ENCODE measurements at places on chromosomes 12 and 14.
A peak's percentile ranks its signal among the peaks of the same experiment; 100 is the strongest.

DNA sequence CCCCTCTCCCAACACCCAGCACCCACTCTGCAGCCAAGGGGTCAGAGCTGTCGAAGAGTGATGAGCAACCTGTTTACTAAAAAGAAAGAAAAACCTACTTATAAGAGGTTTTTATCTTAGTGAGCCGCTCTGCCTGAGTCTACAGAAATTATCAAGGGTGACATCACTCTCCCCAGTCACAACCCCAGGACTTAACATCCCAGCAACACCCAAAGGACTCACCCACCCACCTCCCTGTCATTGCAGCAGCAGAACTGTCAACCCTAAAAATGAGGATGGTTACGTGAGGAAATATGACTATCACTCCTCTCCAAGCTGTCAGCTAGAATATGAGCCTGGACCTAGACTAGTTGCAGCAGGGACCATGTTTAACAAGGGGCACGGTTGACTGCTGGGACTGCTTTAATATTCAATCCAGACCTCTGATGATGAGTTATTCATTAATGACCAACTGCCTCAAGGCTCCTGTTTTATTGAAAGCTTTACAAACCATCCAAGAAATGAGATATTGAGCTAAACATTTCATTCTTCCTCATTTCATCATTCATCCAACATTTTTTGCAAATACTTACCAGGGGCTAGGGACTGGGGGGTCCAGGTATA lies 53.9 kb upstream of the FICD start:
- DNase-seq = no peak

GRCh38 chr12:2552000-2552756 lies 242.6 kb upstream of the FKBP4 start:
- DNase-seq = no peak

DNA sequence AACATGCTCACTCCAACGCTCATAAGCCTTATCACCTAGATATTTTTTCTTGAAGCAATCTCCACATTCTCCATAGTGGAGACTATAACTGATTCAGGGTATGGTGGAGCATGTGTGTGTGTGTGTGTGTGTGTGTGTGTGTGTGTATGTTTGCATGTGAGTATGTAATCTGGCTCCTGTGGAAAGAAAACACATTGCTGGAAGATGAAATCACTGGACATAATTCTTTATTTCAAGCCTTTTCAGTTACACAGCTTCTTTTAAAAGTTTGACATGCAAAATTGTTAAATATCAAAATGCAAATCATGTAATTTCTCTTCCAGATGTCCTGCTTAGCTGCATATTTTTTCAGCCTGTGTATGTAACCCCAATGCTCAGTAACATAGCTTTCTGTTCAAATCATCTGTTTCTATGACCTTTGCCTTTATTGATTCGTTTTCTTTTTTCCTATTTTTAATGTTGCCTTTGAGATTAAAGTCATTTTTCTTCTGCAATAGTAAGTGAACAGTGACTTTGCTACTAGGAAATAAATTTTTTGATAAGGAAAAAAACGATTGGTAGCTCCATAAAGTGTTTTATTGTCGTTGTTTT lies 80.5 kb upstream of the BTG1 start:
- peak; percentile 42 for DNase-seq

DNA sequence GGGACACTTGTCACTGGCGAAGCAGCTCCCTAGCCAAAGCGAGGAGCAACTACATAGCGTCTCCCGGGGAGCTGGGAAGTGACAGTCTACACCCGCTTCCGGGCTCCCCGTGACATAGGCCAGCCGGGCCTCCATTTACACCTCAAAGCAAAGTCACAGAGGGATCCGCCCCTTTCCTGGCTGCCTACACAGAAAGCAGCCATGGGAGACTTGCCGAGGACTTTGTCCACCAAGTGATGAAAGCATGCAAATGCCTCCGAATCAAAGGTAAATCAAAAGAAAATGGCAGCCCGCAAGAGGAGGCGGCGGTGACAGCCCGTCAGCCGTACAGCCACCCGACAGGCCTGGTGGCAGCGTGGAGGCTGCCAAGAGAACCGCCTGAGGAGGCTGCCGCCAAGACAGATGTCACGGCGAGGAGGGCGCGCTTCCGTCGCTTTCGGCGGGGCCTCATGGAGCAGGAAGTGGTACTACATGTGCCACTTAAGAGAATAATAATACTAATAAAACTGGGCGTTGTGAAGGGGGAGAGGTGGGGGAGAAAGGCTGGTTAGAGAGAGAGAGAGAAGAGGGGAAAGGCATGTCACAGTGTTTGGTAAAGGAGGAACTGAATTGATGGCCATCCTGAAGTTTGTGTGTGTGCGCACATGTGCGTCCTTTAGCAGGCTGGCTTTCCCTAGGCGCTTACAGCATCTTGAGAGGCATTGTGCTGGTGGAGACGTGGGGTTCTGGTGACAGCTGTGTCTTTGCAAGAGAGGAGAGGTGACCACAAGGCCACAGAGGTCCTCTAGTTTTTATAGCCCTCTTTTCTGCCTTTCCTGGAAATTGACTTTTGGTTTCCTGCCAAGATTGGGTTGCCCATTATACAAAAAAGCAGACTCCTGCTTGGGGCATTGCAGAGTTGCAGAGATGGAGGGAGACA lies 661.7 kb downstream of the VRK1 start:
- DNase-seq = peak; percentile 45

DNA sequence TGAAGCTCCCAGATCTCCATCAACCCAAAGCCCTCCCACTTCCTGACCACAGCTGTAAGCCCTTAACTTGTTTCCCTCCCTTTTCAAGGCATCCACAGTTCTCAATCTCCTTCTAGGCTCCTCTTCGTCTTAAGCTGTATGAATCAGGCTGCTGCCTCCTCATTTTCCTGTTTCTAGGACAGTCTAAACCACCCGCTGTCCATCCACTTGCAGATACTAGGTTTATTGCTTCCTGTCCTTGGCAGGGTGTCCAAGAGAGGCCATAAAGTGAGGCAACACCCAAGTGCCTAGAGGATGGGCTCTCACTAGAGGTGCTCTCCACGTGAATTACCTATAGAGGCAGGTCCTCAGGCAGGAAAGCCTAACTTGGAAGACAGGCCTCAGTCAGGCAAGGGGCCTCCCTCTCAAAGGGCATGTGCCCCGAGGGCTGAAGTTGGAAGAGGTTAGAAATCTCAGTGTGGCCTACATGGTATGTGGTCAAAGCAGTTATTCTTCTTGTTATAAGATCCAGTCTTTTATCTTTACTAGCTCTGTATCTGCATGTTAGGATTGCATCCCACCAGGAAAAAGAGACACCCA lies 8.8 kb upstream of the TMEM106C start:
- DNase-seq = no peak
